ENCODE measurements at places on chromosomes 7 and 10.
A peak's percentile ranks its signal among the peaks of the same experiment; 100 is the strongest.

GRCh38 chr10:49299816-49300139 is 808 bp downstream of the C10orf71 start:
- no peak for DNase-seq

DNA sequence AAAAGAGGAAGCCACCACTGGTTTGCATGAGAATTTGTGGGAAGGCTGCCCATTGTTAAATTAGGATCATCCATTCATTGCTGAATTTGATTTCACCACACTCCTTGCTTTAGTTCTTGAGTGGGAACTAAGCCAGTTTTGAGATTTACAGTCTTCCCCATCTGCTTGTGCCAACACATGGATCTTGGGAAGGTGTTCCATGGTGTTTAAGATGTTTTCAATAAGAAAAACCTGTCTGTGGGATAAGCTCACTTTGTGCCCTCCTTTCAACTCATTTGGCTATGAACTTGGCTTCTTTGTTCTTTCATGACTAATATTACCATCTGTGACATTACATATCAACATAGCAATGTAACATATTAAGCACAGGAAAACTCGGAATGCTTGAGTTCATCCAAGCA is 73.2 kb downstream of the INHBA start:
- no peak for DNase-seq

DNA sequence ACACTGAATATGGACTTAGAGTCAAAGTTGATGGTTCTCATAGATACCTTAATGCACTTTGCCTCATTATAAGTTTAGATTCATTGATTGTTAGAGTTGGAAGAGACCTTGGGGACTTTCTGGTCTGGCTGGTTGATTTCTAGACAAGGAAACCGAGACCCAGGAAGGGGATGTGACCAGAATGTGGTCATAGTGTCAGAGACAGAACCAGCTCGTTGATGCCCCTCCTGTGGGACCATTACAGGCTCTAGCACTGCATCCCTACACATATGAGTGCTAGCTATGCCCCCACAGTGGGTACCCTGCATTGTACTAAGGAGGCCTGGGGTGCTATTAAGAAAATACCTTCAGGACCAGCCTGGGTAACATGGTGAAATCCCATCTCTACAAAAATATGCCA is 306.6 kb downstream of the CAMK1D start:
- DNase-seq, result no peak

- no peak for DNase-seq
Observed at GRCh38 chr7:127927348-127927696, 103.9 kb downstream of the LRRC4 start.

DNA sequence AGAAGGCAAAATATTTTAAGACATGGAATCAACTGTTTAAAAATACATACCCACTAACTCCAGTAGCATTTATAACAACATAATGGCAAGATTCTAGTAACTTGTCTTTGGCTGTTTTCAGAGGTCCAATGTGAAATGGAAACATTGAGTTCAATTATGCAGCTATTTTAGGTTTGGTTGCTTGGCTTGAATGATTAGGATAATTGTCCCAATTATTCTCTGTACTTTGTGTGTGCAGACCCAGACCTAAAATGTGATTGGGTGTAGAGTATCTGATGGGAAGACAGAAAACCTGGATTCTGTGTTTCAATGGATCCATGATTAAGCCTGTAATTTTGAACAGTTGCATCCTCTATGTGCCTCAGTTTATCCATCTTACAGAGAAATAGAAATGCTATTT is 392.7 kb upstream of the NFE2L3 start:
- DNase-seq, result no peak

DNA sequence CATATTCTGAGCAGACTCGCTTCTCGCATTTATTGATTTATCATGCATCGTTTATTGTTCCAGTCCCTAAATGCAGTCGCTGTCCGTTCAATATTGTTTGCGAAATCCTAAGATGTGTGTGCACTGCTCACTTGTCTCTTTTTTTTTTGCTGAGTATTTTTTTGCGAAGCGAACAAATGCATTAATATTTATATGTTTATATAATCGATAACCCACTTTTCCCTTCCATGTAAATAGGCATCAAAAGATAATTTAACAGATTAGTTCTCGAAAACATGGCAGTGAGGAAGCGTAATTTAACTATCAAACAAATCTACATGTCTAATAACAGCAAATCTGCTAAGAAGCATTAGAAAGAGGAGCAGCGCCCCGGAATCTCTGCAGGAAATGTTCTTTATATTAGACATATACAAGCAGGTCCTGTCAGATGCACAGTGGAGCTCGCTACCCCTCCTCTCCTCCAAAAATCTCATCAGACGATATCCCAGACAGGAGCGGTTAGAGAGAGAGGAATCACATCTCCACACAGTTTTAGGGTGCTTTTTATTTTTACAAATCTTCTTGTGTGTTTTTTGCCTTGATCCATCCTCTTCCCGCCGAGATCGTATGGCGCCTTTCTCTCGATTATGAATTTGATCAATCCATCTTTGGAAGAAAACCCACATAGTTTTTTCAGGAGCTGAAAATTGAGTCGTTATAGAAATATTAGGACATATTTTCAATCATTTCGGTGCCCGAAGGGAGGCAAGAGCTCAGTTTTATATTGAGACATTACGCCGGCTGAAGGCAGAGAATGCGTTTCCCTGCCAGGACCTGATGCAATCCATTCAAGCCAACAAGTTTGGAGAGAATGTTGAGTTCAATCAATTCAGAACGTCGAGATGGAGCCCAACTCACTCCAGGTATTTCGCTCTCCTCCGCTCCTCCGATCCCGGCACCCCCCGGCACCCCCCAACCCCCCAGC is at the start of gene ARID5B:
Gene ARID5B (plus strand): TSS at position 871 of the 964 bp plus-strand sequence. CDS start 11 bp downstream, at position 882.
- peak; percentile 38 for DNase-seq

DNA sequence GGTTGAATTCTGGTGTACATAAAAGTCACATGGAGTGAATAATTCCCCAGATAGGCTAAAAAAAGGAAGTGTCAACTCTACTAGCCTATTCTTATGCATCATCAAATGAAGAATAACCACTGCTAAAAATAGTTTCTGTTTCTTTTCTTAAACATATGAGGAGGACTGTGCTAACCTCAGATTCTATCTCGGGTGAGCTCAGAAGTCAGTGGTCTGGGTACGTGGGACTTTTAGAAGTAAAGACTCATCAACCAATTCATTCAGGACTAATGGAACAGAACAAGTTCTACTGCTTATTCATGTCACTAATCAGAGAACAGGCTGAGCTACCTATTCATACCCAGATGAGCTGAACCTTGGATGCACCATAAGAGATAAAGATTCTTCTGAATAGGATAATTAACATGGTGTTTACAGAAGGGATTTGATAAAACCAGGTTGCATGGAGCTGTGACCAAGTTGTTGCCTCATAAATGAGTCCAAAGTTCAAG is 9.5 kb upstream of the ASAH2 start:
- DNase-seq, result no peak

Measured in effector memory CD8-positive, alpha-beta T cell (primary cell).